ENCODE measurements at places on chromosomes 2 and 18. TPM values are rescaled to one million over a fixed set of nuclear protein-coding genes. Genes with fewer than 3 reads are reported as not detected.

The WDPCP gene
- 5.3 TPM for total RNA-seq

The TUBA4B gene
- total RNA-seq = not detected

The C2orf66 gene
- total RNA-seq = not detected

The UNC80 gene
- 0.04 TPM for total RNA-seq

The TMEM178A gene
- total RNA-seq = 0.40 TPM

The NPPC gene
- 2.1 TPM for total RNA-seq
